HuH-7 (cell line): ENCODE measurements at places on chromosomes 7 and 10.

DNA sequence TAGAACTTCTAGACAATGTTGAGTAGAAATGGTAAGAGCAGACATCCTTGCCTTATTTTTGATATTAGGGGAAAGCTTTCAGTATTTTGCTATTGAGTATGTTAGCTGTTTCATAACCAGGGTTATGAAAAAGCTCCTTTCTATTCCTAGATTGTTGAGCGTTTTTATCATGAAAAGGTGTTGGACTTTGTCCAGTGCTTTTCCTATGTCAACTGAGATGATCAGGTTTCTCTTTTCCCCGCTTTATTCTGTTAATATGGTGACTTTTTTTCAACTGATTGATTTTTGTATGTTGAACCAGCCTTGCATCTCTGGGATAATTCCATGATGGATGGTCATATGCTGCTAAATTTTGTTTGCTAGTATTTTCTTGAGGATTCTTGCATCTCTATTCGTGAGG lies 58.5 kb downstream of the LCOR start:
- DNase-seq = no peak

GRCh38 chr10:114372179-114372578 lies 32.1 kb downstream of the AFAP1L2 start:
- no peak for DNase-seq

DNA sequence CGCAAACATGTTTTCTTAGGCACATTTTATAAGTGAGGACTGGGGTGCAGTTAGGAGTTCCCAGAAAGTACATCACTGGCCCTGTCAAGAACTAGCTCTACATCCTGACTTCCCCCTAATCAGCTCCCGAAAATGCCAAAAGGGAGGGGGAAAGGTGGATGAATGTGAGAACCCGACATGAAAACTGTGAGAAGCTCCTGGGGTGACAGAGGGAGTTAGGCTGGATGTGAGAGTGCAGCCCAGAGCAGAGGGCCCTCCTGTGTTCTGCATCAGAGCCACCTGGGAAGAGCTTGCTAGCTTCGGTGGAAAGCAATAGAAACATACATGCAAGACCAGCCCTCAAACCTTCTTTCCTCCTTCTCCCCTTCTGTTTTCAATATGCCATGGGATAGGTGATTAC lies 30.5 kb upstream of the SEM1 start:
- no peak for DNase-seq

- DNase-seq = peak; percentile 40
Measured at GRCh38 chr10:118568327-118568848, 27.1 kb downstream of the PRLHR start.

DNA sequence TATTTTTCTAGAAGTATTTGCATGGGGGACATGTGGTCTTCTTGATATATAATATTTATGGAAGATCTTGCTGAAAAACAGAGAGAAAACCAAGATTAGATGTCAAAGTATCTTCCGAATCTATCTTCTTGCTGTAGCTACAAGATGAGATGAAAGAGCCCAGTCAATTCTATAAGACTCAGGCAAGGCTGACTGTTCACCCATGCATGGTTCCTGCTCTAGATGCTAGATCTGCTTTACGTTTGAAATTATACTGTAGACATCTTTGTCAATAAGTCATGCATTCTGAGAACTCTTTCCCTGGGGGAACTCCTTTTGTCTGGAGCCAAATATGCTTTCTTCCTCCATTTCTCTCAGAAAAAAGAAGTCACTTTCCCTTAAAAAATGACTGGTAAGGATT lies 1292.0 kb downstream of the XPNPEP1 start:
- no peak for DNase-seq

- no peak for DNase-seq
Measured at GRCh38 chr10:27771231-27771630, 25.6 kb upstream of the MKX start.

DNA sequence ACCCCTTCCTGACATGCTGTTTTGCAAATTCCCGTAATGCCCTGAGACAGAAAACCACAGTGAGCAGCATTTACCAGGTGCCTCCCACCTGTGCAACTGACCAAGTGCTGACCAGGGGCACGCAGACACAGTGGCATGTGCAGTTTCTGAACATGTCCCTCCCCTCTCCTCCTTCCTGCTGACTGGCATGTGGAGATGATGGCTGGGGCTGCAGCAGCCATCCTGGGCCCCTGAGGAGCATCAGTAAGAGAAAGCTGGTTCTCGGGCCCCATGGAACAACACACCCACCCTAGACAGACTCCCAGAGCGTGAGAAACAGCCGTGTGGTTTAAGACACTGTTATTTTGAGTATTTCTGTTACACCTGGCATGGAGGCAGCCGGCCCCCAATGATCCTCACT lies 66.2 kb upstream of the PDGFA start:
- DNase-seq = no peak

DNA sequence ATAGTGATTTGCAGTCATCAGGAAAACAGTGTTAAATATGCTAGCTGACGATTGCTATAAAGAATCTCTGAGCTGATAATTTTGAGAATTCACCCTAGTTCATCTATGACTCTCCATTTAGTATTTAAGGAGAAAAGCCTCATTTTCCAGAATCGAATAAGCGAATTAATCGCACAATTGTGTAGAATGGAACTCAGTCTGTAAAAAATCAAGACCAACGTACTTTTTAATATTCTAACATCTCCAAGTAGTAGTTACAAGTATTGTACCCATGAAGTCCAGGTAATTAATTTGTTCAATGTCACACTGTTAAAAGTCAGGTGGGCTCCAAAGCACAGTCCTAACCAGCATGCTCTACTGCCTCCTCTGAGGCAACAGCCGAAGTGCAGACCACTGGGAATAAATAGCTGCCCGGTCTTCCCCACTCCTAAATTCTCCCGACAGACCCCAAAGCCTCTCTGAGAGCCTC lies 380 bp upstream of the AGBL3 start:
- DNase-seq = no peak

DNA sequence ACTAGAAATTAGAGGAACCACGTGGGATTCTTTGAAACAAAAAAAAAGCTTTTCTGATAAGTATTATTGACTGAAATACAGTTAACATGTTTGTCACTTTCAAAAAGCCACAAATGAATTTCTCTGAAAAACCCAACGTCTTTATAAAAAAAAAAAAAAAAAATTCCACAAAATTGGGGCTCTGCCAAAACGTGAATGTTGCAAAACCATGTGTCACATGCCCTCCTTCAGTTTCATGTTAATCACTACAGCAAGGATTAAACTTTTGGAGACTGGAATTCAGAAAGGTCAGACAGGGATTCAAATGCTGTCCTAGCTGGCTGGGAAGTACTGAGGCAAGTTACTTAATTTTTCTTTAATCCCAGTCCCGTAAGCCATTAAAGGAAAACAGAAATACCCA lies 278.0 kb upstream of the KLF14 start:
- no peak for DNase-seq

DNA sequence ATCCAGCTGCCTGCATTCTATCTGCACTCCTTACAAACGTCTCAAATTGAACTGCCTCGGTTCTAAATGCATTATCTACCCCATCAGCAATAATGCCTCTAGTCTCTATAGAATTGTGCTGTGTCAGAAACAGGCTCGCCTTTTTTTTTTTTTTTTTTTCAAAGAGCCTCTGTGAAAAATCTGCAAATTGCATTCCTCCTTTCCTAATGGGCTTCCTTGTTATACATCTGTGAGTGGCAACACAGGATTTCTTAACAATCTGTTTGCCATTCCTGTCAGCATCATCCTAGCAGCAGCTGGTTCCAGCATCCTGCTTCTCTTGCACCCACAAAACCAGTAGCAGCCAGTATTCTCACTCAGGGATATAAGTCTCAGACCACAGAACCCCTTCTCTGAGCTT lies 413.5 kb upstream of the SEMA3D start:
- no peak for DNase-seq

GRCh38 chr7:152968514-152968913 lies 209.0 kb downstream of the ACTR3B start:
- DNase-seq = no peak
